Colonic mucosa (tissue), 4 donors: ENCODE measurements at places on chromosomes 1 and 21. TPM values are rescaled to one million over a fixed set of nuclear protein-coding genes. Genes with fewer than 3 reads are reported as not detected.

- H3K27me3 ChIP-seq, result no peaks in the 10 kb centered on the region
- H3K36me3 ChIP-seq, result no peaks in the 10 kb centered on the region
- no peak overlapping the region for H3K27ac ChIP-seq
- H3K4me3 ChIP-seq, result no peak overlapping the region
Observed at GRCh38 chr1:10195570-10195969, 14.8 kb upstream of the KIF1B start.

CD1B gene
- total RNA-seq, result not detected

- peak overlapping the region; percentile 9 for H3K27ac ChIP-seq
- H3K36me3 ChIP-seq, result no peaks in the 10 kb centered on the region
- DNase-seq, result no peak
- no peaks in the 10 kb centered on the region for H3K4me1 ChIP-seq
Observed at GRCh38 chr21:26946744-26947446, 20.0 kb downstream of the ADAMTS5 start.

DNA sequence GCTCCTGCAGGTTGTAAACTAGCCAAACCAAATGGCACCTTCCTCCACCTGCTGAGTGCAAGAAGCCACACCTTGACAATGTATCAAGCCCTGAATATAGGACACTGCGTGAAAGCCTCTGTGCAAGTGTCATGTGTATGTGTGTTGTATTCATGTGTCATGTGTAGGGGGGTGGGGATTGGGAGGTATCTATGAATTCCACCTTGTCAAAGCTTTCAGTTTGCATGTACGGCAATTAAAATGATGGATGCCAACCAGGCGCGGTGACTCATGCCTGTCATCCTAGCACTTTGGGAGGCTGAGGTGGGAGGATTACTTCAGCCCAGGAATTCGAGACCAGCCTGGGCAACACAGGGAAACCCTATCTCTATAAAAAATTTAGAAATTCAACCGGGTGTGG, 19.8 kb downstream of the CD34 start:
- H3K4me3 ChIP-seq, result no peak overlapping the region
- peak overlapping the region; percentile 42 for H3K27ac ChIP-seq
- DNase-seq, result no peak

PLCH2 gene
- 2.0 TPM for total RNA-seq

DNA sequence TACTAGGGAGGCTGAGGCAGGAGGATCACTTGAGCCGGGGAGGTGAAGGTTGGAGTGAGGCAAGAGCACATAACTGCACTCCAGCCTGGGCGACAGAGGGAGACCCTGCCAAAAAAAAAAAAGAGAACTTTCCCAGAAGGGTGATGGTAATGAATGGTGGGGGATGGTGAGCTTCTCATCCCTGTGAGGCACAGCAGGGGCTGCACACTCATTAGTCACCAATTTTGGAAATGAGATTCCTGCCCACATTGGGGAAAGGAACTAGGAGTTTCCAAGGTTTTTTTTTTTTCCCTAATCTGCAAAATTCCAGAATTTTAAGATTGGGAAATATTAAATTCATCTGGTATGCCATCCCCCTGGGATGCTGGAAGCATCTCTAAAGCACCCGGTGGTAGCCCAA, 50.2 kb upstream of the SSBP3 start:
- H3K27ac ChIP-seq, result no peak overlapping the region
- no peaks in the 10 kb centered on the region for H3K36me3 ChIP-seq
- H3K4me1 ChIP-seq, result no peaks in the 10 kb centered on the region
- DNase-seq, result no peak
- no peaks in the 10 kb centered on the region for H3K27me3 ChIP-seq
- no peak overlapping the region for H3K4me3 ChIP-seq

DNA sequence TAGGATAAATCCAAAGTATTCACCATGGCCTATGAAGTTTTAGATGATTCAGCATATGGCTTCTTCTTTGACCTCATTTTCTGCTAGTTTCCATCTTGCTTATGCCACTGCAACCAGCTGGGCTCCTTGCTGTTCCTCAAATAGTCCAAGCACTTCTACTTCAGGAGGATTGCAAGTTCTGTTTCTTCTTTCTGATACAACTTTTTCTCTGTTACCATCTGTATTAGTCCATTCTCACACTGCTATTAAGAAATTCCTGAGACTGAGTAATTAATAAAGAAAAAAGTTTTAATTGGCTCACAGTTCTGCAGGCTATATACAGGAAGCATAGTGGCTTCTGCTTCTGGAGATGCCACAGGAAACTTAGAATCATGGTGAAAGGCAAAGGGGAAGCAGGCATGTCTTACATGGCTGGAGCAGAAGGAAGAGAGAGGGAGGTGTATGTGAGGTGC, 20.3 kb downstream of the PTGS2 start:
- H3K36me3 ChIP-seq, result no peaks in the 10 kb centered on the region
- H3K4me3 ChIP-seq, result no peak overlapping the region
- DNase-seq, result no peak

GRCh38 chr1:85462931-85463649, 1.9 kb downstream of the DDAH1 start:
- H3K4me1 ChIP-seq, result peaks cover 9% of the 10 kb centered on the region
- peak overlapping the region; percentile 62 for H3K4me3 ChIP-seq
- no peaks in the 10 kb centered on the region for H3K36me3 ChIP-seq

GRCh38 chr1:196660272-196660671, 8.4 kb downstream of the CFH start:
- no peak for DNase-seq
- H3K36me3 ChIP-seq, result no peaks in the 10 kb centered on the region
- H3K4me1 ChIP-seq, result no peaks in the 10 kb centered on the region
- H3K27ac ChIP-seq, result no peak overlapping the region
- H3K27me3 ChIP-seq, result no peaks in the 10 kb centered on the region

DNA sequence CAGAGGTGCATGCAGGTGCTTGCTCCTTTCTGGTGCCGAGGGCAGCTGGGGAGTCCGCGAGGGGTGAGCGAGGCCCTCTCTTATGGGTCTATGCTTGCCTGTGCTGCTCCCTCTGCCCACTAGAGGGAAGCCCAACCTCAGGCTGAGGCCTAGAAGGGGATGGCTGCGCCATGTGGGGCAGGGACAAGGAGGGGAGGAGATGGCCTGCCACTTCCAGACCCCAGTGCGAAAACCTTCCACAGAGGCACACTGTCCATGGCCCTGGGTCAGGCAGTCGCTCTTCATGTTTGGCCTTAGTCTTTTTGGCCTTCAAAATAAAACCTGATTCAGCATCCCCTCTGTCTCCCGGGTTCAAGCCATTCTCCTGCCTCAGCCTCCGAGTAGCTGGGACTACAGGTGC, 14.0 kb downstream of the RHBG start:
- H3K27me3 ChIP-seq, result peaks cover 9% of the 10 kb centered on the region
- no peak overlapping the region for H3K27ac ChIP-seq
- H3K4me3 ChIP-seq, result no peak overlapping the region
- peak; percentile 49 for DNase-seq

DNA sequence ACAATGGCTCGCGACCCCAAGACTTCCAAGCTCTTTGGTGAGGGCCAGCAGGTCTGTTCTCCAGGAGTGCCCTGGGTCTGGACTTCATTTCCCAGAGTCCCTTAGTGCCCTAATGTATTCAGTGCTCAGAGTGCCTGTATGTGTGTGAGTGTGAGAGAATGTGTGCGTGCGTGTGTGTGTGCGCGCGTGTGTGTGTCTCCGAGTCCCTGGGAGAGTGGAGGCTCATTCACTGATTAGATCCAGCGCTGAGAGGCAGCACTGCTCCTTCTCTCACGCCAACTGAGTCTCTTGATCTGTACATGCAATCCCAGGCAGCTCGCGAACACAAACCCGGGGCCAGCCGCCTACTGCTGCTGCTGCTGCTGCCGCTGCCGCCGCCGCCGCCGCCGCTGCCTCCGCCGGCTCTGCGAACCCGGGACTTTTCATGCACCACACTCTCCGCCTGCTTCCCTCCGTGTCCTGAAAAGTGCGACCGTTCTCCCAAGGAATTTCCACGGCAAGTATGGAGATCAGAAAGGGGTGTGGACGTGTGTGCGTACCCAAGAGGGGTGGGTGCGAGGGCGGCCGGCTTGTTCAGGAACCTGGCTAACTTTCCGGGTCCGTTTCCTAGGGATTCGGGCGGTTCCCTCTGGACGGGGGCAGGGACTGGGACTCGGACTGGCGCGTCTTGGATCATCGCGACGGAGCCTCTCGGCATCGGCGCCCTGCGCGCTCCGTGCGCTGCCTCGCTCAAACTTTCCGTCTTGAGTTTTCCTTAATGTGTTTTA, at the start of gene RNF220:
RNF220 (plus strand) TSS at position 225 of the 767 bp plus-strand sequence.
- H3K27me3 ChIP-seq, result peaks cover 69% of the 10 kb centered on the region
- H3K36me3 ChIP-seq, result no peaks in the 10 kb centered on the region
- no peak within 1 kb of the TSS for H3K27ac ChIP-seq
- H3K4me1 ChIP-seq, result peaks cover 17% of the 10 kb centered on the region
- H3K4me3 ChIP-seq, result peak within 1 kb of the TSS; percentile 43
- peak; percentile 42 for DNase-seq

PADI3 gene
- not detected for total RNA-seq

DNA sequence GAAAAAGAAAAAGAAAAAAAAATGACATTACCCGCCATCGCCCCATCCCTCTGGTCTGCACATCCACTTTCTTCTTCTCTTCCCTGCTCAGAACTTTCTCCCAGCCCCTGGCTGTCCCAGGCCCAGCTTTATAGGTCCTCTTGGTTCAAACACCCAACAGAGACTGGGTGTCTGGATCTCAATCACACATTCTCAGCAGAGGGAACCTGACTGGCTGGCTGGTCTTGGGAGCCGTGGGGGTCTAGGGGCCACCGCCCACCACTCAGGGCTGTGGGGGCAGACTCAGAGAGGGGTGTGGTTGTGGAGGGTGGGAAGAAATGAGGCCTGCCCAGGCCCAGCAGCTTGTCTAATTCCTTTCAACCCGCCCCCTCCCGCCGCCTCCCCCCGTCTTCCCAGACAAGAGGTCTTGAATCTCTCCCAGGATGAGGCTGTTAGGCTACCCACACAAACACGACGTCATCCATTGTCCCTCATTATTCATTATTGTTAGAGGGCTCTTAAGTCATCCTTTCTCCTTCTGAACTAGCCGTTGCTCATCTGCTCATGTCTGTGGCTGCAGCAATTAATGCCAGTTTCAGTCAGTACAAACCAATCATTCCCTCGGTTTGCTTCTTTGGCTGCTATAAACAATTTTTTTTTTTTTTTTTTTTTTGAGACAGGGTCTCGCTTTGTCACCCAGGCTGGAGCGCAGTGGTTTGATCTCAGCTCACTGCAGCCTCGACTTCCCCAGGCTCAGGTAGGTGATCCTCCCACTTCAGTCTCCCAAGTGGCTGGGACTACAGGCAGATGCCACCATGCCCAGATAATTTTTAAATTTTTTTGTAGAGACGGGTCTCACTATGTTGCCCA, 40.6 kb upstream of the CLIC4 start:
- no peaks in the 10 kb centered on the region for H3K27me3 ChIP-seq
- no peaks in the 10 kb centered on the region for H3K36me3 ChIP-seq
- peaks cover 3% of the 10 kb centered on the region for H3K4me1 ChIP-seq
- no peak for DNase-seq
- H3K4me3 ChIP-seq, result no peak overlapping the region
- H3K27ac ChIP-seq, result peak overlapping the region; percentile 75

DNA sequence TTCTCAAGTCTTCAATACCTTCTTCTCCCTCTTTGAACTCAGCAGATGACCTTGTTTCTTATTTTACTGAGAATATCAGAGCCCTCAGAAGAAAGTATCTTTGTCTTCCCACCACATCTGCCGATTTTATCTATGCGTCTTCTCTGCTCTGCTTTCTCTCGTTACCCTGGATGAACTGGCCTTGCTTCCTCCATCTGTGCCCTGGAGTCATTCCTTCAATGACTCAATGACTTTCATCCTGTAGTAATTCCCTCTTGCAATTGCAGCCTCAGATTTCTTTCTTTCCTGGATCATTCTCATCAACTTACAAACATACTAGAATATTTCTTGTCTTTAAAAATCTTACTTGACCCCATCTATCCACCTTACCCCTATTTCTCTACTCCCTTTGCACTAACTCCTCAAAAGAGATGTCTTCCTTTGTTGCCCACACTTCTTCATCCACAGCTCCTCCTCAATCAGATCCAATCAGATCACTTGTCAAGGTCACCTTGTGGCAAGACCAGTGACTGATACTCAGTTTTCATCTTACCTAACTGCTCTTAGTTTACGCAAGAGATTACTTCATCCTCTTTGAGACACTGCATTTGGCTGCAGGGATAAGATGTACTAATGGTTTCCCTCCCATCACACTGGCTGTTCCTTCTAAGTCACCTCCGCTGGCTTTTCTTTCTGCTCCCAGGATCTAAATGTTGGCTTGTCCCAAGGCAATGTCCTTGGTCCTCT, 8.2 kb upstream of the TGFBR3 start:
- DNase-seq, result no peak

TFF3 gene
- 2,373 TPM for total RNA-seq

VWA5B1 gene
- total RNA-seq, result 0.30 TPM

GRCh38 chr1:65674522-65674921, 118.2 kb upstream of the PDE4B start:
- no peaks in the 10 kb centered on the region for H3K36me3 ChIP-seq
- no peak for DNase-seq
- H3K27ac ChIP-seq, result no peak overlapping the region
- no peak overlapping the region for H3K4me3 ChIP-seq

SELENBP1 gene
- total RNA-seq, result 744 TPM
